NCI-H1694 (cell line): ENCODE measurements at places on chromosomes 2 and 18.

- peak; percentile 32 for DNase-seq
These were observed 94.1 kb upstream of the ACAA2 start for GRCh38 chr18:49907346-49907929.

- DNase-seq, result no peak
These were observed 18.4 kb upstream of the B3GNT2 start for GRCh38 chr2:62177392-62178049.

DNA sequence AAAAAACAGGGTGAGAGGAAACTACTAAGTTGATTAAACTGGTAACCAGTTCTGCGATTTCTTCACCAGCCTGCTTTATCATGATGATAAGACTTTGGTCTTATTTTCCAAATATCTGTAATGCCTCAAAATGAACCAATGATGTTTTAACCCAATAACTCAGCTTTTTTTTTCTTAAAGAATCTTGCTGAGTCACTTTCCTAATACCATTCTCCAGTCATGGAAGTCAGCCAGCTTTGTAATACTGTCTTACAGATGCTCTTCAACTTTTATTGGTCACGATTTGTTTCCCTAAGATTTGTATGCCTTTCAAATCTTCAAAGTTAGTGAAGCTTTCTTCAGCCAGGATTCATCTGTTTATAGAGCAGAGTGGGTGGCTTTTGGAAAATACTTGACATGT is 47.7 kb upstream of the SMIM21 start:
- no peak for DNase-seq

DNA sequence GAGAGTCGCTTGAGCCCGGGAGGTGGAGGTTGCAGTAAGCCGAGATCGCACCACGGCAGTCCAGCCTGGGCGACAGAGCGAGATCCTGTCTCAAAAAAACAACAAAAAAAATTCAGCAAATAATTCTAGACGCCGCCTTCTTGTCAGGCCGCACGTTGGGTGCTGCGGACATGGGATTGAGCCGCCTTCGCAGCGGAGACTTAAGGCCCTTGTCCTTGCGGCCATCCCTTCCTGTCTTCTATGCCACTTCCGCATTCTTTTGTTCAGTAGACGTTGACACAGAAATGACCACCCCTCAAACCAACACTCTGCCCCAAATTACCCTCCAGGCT is 15.8 kb downstream of the PTPN18 start:
- no peak for DNase-seq

DNA sequence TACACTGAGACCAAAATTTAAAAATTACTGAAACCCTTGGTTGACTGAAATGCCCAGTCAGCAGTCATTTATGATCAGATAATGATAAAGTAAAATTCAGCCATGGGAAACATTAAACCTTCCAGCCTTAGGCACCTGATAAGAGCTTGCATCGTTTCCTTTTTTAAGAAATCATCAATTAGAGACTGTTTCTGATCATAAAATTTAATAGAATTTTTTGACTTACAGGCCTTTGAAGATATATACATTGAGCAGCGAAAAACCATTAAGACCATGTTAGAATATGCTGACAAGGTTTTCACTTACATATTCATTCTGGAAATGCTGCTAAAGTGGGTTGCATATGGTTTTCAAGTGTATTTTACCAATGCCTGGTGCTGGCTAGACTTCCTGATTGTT is 99.6 kb upstream of the CSRNP3 start:
- no peak for DNase-seq

DNA sequence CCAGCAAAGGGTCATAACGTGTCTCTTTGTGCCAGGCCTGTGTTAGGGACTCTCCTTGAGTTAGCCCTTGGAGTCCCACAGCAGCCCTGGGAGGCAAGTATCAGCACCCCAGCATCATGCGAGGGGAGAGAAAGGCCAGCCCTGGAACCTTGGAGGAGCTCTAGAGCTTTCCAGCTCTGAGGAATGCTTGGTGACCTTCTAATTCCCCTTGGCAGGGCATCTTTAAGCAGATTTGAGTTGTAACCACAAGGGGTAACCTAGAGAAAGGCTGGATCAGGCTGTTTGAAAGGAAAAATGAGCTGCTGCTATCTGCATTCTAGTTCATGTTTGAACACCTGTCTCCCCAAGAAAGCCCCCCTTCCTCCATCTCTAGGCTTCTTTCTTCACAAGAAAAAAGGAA is 23.8 kb upstream of the ODC1 start:
- DNase-seq, result no peak

GRCh38 chr2:185771396-185771795 is 32.8 kb downstream of the FSIP2 start:
- DNase-seq, result no peak

DNA sequence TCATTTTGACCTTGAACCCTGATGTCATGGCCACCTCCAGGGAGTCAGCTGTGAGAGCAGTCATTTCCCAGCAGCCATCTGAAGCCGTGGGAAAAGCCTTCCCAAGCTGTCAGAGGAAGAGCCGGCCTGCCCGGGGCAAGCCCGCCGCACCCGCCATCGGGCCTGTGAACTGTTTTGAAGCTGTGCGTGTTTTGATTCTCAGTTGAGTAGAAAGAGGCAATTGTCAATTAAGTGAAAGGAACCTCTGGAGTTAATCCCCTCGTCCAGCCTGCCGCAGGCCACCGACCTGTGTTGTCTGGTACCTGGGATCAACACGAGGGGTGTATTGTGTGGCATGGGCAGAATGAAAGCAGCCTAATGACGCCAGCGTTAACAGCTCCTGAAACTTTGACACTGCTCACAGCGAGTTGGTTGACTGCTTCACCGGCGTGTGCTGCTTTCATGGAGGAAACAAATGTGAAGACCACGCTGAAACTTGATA is 318.4 kb downstream of the AGAP1 start:
- no peak for DNase-seq

DNA sequence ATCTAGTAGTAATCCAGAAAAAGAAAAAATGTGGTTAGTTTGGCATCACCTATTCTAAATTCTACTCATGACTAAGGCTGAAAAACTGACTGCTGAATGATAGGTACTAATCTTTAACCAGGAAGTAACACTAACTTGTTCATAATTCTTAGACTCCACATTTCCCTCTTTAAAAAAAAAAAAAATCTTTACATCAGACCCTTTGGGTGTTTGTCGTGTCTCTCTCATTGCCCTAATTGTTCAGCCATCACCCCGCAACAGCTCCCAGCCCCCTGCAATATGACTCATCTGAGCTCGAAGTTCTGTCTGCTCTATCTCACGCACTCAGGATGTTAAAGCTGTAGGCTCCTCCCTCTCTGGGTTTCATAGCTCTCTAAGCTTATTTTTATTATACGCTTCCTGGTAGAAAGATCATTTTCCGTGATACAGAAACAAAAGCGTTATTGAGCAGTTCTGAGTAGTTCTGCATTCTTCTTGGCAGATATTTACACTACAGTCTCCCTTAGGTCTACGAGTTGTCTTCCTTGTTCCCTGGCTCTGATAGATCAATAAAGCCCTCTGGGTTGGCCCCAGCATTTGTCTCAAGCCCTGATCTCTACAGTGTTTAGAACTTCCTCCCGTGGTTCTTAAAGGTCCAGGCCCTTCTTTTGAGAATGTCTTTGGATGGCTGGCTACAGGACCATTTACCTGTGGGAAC is 95.6 kb downstream of the TNFRSF11A start:
- no peak for DNase-seq

DNA sequence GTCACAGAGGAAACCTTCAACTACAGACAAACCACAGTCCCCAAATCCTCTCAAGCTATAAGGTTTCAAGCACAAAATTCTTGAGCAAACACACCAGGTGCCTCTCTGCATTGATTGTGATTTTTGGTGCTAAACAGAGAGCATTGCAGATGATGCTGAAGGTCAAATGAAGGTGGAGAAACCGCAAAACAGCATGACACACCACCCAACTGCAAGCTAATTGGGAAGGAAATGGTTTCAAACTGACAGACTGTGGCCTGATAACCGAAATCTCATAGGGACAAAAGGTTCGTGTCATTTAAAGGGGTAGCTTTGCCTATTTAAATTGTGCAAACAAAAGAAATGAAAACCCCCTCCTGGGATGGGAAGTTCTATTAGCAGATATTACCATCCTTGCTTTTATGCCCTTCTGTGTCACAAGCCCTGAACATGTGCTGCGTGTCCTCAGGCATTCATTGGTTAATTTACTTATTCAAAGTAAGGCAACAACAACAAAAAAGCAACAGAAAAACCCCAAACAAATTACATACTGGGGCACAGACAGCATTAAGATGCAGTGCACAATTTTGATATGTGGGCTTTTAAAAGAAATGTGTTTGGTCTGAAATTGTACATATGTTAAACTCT is 154.9 kb downstream of the AQP4 start:
- DNase-seq, result no peak

- DNase-seq, result no peak
These were observed 12.3 kb upstream of the SMAD7 start for GRCh38 chr18:48962994-48963561.

- no peak for DNase-seq
These were observed 41.3 kb downstream of the CCDC93 start for GRCh38 chr2:117972476-117973123.

DNA sequence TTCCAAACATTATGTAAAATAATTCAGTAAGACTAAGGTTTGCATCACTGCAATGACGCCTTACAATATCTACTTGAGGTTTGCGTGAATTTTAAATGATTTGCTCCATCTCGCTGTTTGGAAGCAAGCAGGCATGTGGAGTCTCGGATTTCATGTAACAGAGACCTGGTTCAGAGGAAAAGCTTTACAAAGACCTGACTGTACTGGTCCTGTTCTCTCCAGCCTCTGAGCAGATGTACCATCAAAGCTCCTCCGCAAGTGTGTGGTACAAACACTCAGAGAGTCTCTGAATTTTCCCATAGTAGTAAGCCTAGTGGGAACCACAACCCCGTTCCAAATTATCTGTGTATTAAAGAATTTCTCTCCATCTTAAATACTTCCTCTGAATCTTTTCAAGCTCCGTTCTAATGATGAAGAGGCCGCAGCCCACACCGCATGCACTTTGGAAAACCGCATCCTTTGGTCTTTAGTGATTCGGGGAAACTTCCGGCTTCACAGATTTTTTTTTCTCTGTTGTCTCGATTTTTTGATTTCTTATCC is 728.1 kb upstream of the SOX11 start:
- DNase-seq, result no peak

DNA sequence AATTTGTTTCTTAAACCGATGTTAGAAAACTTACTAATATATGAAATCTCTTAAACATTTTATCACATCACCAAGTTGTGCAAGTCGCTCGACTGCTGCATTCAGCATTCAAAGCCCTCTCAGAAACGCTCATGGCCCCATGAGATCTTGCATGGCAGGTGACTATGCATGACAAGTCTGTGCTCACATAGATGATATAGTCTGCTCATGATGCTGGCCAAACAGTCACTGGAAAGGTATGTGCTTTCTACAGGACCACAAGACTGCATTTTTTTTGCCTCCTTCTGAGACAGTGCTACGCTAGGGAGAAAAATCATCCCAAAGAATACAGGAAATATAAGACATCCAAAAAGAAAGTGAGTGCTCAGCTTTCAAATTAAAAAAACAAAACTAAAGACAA is 98.3 kb upstream of the ZBTB14 start:
- no peak for DNase-seq

- DNase-seq, result no peak
These were observed 185.6 kb upstream of the COPS8 start for GRCh38 chr2:236899950-236900640.

- no peak for DNase-seq
These were observed 35.2 kb upstream of the MLPH start for GRCh38 chr2:237451643-237452469.

DNA sequence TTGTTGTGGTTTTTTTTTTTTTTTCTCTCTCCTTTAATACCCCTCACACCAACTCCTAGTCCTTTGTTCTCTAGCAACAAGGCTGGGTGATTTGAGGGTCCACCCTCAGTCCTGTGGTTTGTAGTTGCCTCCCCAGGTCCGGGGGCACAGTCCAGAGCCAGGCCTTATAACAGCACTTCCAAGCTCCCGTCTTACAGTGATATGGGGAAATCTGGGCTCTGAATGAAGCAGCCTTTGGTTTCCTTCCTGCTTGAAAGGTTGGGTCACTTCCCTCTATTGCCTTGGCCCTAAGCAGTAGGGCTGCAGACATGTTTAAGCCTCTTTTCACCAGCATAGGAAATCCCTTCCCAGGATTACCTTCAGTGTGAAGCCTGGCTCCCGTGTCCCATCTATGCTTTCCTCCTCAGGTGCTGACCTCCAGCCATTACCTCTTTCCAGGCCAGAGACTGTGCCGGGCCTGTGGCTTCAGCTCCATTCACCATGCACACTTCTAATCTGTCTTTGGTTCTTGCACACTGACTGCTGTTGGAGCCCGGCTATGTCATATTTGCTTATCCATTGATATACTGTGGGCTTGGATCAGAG is 21.2 kb upstream of the NTSR2 start:
- DNase-seq, result no peak

DNA sequence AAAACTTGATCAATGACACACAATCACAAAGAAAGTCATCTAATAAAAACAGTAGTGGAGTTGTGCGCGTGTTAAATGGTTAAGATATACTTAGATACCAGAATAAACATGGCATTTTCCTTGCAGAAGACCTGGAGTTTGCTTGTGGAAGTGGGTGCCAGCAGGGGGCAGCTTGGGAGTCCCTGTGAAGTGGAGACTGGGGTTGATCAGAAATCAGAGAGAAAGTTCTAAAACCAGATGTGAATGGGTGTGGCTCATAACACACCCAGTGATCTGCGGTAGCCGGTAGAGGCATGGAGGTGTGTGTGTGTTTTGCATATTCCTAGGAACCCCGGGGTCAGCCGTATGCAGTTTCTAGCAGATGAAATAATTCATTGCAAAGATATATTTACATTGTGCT is 300.1 kb upstream of the TRIB2 start:
- DNase-seq, result no peak

GRCh38 chr2:99181624-99182000 is 628 bp downstream of the MRPL30 start:
- no peak for DNase-seq

DNA sequence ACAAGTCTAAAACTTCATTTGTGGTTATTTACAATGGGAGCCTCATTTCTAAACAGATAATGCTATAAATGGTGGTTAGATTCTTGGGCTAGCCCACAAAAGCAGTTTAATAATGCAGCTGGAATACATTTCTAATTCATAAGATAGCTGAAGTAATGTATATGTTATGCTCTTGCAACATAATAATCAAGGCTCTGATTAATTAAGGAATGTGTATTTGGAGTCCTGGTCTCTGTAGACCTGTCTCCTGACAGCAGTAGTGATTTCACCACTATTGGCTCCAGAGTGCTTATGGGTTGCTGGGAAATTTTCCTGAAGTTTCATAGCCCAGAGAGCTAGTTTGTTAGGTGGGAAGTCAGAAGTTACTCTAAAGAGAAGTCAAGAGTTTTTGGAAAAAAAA is 21.3 kb upstream of the CDC42EP3 start:
- DNase-seq, result no peak

GRCh38 chr2:108413711-108414095 is 35.3 kb upstream of the GCC2 start:
- DNase-seq, result no peak

GRCh38 chr2:24731040-24731439 is 62.2 kb downstream of the PTRHD1 start:
- no peak for DNase-seq

DNA sequence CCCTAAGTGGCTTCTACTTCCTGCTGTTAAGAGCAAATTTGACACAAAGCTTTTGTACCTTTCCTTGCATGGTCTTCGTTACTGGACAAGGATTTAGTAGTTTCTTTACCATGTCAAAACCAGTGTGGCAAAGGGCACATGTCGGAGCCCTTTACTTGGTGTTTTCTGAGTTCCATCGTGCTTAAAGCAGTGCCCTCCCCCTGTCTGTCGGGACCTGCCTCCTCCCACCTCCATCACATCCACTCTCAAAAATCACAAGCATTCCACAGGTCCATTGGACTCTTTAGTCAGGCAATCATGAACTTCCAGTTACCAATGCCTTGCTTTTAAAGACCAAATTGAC is 763 bp downstream of the CCDC141 start:
- no peak for DNase-seq

- DNase-seq, result no peak
These were observed 19.3 kb upstream of the ACKR3 start for GRCh38 chr2:236550290-236550689.
